ENCODE measurements at places on chromosomes 4 and X.

- no peak for DNase-seq
Observed at GRCh38 chrX:38861489-38861888, 60.2 kb downstream of the MID1IP1 start.

- DNase-seq: no peak
Observed at GRCh38 chr4:8023696-8024033, 84.0 kb upstream of the AFAP1 start.

GRCh38 chr4:152678841-152679240 lies 956 bp downstream of the TMEM154 start:
- no peak for DNase-seq

DNA sequence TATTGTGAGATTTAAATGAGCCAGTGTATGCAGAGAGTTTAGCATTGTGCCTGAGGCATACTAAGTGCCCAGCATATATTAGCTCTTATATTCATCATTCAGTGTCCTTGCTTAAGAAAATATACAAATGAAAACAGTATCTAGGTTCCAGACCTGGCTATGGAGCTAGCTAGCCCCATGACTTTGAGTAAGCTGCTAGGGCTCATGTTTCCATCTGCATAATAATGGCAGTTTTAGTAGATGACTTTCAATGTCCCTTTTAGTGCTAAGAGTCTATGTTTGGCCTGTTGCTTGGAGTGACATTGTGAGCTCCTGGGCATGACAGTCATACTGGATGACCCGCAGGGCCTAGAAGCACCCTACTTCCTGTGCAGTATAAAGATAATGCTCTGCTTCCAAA lies 435.3 kb downstream of the ZIC3 start:
- DNase-seq: no peak

GRCh38 chr4:28369499-28369898 lies 1508.9 kb downstream of the STIM2 start:
- no peak for DNase-seq

GRCh38 chr4:11590132-11590531 lies 161.4 kb upstream of the HS3ST1 start:
- DNase-seq: no peak

DNA sequence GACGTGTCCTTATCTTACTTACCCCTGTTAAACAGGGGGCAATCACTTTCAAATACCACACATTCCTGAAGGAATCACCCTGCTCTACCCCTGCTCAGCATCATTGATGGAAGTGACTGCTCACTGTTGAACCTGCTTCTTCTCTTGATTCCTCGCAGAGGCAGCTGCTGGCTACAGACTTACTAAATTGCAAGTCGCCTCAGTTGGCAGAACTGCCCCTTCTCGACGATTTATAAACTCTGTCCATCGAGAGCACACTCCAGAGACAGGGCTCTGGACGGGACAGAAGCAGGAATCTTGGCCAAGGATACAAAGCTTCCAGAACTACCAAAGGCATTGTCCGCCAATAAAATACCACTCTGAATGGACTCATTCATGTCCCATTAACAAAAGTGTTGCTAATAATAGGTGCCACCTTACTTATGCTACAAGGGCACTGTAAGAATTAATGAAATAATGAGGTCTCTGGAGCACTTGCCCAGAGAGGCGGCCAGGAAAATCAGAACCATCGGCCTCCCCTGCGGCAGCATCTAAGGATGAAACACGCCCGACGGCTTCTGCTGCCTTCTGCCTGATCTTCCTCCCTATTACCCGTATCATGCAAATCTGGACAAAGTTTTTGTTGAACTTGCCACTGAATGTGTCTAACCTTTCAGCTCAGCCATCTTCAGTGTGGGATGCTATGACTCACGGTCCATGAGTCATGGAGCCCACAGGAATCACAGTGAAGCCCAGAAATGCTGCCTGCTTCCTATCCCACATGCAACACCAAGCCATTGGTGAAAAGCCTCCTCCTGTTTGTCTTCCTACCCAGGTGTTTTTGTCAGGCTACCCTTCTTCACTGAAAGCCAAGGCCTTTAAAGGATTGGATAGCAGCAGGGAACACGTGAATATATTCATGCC lies 164.9 kb downstream of the MAML3 start:
- no peak for DNase-seq

DNA sequence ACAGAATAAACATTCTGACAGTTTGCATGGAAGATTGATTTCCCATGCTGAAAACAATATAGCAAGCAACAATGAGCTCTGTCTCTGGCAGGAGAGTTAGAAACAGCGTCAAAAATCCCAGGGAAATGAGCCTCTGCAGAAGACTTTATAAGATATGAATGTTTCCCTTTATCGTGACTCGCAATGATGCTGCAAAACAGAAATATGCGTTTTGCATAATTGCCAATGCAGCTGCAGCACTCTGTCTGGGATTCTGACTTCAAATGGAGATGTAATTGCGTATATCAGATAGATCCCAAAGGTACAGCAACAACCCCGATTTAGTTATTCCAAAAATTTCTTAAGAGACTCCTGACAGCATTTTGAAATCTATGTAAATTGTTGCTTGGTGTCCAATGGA lies 702.4 kb upstream of the EPHA5 start:
- DNase-seq: no peak

- DNase-seq: no peak
Observed at GRCh38 chr4:186932631-186933187, 209.1 kb upstream of the FAT1 start.

GRCh38 chrX:6644411-6644810 lies 109.5 kb upstream of the VCX3A start:
- DNase-seq: no peak

DNA sequence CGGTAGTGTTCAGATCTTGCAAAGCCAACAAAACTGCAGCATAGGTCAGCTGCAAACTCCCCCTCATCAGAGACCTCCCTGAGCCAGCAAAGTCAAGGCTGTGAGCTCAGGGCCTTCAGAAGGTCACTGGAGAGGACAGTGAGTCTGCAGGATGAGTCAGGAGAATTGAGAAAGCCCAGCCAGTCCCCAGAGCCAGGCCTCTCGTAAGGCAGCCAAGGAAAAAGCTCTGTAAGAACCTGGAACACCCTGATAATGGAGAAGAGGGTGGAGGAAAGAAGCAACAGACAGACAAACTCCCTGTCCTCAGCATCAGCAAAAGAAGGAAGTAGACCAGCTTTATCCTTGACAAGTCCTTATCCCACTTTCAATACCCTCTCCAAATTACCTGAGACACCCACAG lies 33.0 kb downstream of the GRIA3 start:
- no peak for DNase-seq

DNA sequence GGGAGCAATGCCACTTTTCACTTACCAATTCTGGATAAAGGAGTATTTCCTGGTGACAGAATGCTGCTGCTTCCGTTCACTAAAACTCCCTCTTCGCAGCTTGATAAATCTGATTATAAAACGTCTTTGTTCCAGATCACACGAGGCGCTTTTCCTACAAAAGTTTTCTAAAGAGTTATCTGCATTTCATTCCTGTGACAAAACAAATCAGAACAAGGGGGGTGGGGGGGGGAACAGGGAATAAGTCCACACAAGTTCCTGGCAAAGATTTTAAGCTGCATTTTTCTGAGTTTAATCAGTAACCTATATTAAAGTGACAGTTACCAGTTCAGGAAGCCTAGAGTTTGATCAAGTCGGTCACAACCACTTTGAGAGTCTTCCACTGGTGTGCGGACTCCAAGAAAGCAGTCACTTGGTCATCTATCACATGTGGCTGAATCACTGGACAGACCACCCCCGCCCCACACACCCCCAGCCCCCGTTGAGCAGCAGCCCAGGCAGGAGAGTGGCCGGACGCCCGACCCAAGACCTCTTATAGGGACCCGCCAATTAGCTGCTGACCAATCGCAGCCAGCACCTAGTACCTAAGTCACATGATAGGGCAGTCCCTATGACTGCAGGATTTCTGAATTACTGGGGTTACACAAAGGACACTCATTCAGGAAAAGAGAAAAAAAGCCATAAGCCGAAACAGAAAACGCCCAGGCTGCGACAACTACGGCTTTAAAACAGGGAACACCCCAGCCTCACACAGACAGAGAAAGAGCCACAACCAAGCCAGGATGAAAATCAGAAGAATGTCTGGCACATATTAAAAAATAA lies 569.3 kb upstream of the DIPK2B start:
- no peak for DNase-seq

DNA sequence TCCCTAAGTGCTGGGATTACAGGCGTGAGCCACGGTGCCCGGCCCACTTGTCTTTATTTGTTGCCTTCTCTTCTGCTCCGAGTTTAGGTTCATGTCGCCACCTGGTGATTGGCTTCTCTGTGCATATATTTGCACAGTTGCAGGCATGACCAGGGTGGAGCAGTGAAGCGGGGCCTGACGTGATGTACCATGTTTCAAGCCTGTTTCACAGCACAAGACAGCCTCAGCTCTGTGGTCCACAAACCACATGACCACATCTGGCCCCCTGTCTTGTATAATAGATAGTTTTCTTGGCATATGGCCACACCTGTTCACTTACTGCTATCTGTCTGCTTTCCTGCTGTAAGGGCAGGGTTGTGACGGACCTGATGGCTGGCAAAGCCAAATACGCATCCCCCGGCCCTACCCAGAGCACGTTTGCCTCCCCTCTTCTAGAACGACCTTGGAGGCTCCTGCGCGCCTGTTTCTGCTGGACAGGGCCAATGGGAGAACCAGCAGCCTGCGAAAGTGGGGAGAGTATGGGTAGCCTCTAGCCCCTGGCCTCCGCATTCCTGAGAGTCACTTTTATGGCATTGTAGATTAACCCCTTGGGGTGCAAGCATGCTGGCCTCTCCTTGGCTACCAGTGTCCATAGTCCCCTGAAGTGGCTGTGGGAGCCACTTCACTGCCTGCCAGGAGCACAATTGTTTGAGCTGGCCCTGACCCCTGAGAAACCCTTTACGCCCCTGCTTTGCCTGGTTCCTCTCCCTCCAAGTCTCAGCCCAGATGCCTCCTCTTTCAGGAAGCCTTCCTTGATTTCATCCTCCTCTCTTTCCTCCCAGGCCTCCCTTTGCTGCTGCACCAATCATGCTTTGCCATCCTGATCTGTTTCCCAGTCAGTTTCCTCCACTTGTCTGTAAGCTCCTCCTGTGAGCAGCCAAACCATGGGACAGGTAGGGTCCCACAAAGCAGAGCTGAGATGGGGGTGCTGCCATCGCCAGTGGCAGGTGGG lies 6.0 kb upstream of the SH3TC1 start:
- DNase-seq: no peak

DNA sequence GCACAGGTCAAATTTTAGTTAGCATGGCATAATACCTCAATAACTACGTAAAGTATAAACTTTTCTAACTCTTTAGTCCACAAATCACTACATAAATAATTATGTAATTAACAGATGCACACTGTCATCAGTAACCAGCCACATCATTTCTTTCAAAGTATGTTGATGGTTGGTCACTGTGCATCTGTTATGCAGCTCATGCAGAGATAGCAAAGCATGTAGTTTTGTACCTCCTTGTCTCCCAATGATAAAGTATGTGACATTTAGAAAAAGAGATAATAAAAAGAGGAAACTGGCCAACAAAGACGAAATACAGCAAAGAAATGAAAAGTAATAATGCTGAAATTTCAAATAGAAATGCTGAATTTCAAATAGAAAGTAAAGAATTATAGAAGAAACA lies 2.9 kb downstream of the LAMTOR3 start:
- DNase-seq: no peak

- no peak for DNase-seq
Observed at GRCh38 chr4:122346036-122346435, 32.8 kb upstream of the ADAD1 start.

- no peak for DNase-seq
Observed at GRCh38 chr4:186700746-186701145, 22.9 kb downstream of the FAT1 start.

GRCh38 chrX:14193547-14193946 lies 163.9 kb upstream of the GEMIN8 start:
- DNase-seq: no peak

- no peak for DNase-seq
Observed at GRCh38 chr4:54400802-54401201, 171.7 kb downstream of the PDGFRA start.

- no peak for DNase-seq
Observed at GRCh38 chr4:129131343-129131742, 35.4 kb downstream of the C4orf33 start.

- DNase-seq: no peak
Observed at GRCh38 chr4:80486603-80487002, 151.1 kb downstream of the CFAP299 start.

- no peak for DNase-seq
Observed at GRCh38 chrX:110794601-110795000, 1.0 kb downstream of the CHRDL1 start.

- DNase-seq: no peak
Observed at GRCh38 chrX:85140964-85141363, 102.6 kb downstream of the SATL1 start.

GRCh38 chrX:118495958-118496762 lies 545 bp downstream of the DOCK11 start:
- peak; percentile 61 for DNase-seq

GRCh38 chr4:101791182-101791558 lies 640 bp downstream of the BANK1 start:
- no peak for DNase-seq

DNA sequence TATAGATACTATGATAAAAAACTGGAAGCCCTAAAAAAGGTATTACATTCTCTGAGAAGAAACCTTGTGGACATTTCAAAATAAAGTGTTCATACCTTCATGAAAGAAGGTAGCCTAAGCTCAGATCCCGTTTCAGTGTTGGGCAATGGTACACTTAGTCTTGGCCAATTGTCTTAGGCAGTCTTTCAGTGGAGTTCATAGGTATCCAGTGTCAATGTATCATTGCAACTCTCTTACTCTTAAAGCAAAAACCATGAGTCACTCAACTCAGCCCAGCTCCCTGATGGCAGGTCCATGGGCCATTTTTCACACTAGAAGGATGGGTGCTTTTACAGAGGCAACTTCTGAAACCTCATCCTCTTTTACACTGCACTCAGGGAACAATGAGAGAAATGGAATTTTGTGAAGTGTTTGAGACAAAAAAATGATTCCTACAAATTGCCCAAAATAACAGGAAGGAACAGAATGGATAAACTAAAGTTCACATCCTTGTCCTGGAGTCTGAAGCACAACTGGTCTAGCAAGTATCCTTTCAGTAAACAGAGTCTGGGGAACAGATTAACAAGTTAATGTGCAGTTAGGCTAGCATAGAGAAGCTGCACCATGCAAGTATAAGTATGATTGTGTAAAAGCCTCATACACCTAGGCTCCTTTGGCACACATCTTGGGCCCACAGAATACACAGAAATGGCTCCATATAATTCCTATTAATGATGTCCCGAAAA lies 7.0 kb upstream of the ZNF827 start:
- DNase-seq: no peak

GRCh38 chr4:151905197-151905596 lies 144.4 kb upstream of the GATB start:
- no peak for DNase-seq

GRCh38 chrX:48700951-48701653 lies 4.6 kb downstream of the SUV39H1 start:
- DNase-seq: no peak

- no peak for DNase-seq
Observed at GRCh38 chr4:139658586-139659382, 6.8 kb upstream of the MGST2 start.

DNA sequence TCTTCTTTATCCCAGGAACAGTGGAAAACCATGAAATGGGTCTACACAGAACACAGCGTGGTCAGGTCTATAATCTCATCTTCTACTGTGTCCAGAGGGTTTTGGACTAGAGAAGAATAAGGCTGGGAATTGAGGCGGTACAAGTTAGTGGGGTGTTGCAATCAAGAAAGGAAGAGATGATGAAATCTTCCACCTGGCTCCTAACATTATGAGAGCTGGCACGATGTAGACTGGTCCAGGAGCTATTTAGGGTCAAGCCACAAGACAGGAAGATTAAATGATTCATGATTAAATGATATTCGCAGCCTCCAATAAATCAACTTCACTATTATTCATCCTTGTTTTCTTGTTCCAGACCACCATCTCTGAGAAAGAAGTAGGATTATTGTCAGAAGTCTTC lies 88.0 kb downstream of the ARSF start:
- DNase-seq: no peak

- DNase-seq: no peak
Observed at GRCh38 chrX:109667986-109668385, 43.0 kb upstream of the KCNE5 start.
